ENCODE measurements at places on chromosomes 16 and 17.

DNA sequence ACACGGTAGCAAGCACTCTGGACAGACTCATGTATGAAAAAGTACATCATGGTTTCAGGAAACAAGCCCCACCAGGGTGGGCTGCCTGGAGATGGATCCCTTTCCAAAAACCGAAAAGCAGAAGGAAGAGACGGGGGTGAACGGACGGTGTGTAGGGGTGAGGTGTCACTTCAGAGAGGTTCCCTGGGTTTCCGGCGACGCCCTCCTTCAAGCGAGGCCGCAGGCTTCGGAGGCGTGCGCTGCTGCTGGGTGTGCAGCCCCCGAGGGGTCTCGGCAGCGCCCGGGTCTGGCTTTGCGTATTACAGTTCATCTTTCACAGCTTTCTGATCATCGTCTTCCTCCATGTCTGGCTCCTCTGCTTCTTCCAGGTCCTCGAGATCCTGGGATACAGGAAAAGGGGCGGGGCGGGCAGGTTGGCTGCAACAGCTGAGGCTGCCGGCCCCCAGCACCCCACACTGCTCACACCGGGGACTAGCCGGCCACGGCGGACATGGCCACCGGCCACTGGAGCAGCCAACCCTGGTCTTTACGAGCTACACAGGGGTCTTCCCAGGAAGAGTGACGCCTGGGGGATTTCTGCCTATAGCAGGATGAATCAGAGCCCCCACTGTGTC, 9.0 kb upstream of the PPP1R27 start:
- no peak for DNase-seq

DNA sequence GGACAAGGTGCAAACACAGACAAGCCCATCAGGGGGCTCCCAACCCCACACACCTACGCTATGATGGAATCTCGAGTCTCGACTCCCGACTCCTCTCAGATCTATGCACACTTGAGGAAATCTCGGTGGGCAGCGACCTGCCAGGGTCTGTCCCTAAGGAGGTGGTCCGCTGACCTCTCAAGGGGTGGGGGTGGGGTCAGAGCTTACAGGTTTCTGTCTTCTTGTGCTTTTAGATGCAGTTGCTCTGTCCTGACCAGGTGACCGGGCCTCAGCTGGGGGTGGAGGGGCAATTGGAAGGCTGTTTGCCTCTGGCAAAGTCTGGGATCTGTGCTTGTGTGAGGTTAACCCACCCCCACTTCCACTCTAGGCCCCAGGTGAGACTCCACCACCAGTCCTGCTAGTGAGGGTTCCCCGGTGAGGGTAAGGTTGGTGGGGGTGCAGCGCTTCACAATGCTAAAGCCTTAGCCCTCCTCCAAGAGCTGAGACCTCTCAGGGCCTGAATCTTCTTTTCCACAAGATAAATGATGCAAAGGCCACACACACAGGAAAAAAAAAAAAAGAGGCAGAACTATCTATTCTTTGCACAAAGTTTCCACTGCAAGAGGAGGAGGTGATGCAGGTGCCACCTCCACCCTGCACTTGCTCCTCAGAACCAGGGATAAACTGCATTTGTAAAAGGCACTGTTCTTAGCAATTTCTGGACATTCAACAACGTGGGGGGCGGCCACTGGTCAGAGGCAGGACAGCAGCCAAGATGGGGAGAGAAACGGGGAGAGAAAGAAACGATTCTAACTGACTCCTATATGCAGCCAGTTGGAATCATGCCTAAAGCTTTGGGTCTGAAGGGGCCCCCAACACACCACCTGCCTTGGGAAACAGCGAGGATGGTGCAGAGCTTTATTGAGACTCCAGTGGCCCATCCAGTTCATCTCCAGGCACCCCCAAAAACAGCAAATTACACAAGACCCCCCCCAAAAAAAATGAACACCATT, 4.1 kb downstream of the CISD3 start:
- no peak for DNase-seq

DNA sequence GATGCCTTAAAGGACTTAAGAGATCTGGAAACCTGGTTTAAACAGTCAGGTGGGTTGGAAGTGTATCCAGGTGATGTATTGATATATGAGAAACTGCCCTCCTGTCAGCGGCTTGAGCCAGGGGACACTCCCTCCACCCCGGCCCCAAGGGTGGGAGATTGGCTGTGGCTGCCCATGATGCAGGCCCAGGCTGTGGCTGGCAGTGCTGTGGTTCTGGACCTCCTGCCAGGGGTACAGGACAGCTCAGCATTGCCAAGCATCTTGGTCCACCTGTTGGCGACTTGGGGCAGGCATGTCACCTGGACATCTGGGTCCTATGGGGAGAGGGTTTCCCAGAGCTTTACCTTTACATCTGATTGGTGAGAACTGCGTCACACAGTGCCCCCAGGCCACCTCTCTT, 201.0 kb downstream of the SPECC1 start:
- DNase-seq: no peak

- peak; percentile 27 for DNase-seq
Measured at GRCh38 chr16:27169511-27170071, 33.7 kb upstream of the KDM8 start.

DNA sequence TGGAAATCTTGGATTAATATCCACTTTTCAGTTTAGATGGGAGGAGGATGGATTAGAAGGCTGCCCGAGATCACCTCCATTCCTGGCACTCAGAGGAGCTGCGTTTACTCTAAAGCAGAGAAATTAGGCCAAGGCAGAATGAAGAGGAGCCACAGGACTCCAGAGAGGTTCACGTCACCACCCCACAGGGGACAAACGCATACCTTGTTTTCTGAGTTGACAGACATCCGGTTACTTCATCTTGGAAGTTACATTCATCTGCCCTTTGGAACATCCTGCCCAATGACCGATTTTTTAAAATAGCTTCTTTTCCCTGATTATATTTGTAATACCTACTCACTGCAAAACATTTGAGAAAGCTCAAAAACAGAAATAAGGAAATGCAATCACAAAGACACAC, 220.0 kb downstream of the SOX9 start:
- DNase-seq: no peak

DNA sequence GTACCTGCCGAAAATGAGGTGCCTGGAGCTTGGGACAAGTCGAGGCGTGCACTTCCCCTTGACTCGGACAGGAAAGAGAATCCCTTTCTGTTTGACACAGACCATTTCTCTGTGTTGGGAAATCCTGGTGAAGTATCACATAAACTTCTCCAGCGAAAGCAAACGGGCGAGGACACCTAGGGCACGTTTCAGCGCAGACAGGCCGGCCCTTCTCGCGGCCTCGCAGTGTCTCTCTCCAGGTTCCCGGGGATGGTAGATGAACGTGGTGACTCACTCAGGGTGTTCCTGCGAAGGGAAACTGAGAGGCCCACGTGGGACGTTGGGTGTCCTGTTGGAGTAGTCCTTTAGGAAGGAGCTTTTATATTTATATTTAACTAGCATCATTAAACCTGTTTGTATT, 36.3 kb upstream of the ZNF750 start:
- no peak for DNase-seq

- DNase-seq: no peak
Measured at GRCh38 chr16:25433388-25433787, 175.7 kb upstream of the ZKSCAN2 start.

GRCh38 chr17:49524473-49525359, 29.6 kb downstream of the NGFR start:
- no peak for DNase-seq

DNA sequence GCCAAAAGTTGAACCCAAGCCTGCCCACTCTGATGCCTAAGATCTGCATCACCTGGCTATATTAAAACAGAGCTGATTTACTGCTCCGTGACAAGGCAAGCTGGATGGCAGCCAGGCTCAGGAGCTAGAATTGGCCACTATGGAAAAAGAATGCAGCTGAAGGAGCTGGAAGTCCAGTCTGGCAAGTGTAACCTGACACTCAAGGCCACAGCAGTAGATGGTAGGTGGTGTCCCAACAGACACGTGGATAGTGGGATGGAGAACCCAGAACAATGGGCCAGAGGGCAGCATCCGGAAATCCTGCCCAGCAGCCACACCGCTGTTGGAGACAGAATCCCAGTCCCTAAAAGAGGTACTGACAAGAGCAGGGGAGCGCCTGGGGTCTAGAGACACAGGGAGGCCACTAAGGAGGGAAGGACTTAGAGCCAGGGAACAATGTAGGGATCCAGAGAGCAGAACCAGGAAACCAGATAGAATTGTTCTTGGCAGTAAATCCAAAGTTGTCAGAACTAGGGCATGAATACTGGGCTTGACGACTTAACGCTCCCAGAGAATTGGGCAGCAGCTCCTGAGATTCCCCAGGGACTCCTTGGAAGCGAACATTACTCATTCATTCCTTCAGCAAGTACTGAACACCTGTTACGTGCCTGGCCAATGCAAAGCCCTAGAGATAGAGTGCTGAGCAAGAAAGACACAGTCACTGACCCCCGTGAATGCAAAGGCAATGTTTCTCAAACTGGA, 85.7 kb downstream of the CDYL2 start:
- DNase-seq: no peak

GRCh38 chr17:37187262-37187661, 188.5 kb upstream of the C17orf78 start:
- no peak for DNase-seq

DNA sequence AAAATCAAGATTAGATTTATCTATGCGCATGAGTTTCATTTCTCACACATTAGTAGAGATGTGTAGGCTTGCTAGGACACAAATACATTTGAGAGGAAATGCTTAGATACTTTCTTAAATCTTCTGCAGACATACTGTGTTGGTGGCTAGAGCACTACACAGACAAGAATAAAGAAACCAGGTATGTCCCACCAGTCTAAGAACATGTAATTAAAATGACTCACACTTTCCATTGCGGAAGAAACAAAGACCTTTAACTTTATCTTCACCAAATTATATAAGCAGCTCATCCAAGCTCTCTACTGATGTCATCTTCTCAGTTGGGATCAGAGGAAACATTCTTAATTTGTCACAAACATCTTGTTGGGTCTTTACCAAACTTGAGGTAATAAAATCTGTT, 12.5 kb downstream of the GABARAPL2 start:
- DNase-seq: no peak

DNA sequence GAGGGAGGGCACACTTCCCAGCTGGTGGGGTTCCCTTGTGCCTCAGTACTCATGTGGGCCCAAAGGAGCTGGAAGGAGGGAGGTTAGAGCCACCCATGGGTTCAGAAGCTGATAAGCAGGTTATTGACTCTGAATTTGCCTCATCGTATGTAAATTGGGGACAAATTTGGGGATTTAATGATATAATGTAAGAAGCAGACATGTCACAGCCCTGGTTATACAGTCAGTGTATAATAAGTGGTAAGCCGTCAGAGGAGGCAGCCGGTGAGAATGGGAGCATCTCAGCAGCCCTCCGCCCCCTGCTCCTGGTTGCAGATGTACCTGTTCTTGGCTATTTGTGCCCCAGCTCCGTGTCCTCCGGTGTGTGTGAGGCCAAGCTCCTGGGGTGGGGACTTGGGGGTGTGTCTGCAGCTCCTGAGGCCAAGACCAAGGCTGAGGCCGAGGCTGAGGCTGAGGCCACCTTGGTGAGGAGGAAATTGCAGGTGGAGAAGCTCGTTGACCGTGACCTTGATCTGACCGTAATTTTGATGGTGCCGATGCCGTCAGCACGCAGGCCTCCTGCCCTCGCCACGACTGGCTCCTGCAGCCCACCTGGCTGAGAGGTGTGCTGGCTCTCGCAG, 288.1 kb downstream of the SEC14L1 start:
- no peak for DNase-seq

DNA sequence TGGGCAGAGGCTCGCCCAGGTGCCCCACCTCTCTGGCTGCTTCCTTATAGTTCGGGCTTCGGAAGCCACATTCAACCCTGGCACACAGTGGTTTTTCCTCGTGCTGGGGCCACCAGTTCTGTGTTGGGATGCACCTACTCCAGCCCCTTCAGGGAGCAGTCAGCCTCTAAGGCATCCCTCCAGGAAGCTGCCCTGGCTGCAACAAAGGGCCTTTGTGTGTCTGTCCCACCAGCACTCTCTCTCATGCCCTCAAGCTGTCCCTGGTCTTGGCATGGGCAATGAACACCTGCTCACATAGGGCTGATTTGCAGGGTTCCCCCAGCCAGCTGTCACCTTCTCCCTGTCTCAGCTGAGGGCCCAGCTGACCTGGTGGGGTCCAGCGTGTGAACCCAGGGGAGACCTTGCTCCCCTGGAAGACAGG, 754 bp upstream of the NOXO1 start:
- peak; percentile 41 for DNase-seq

DNA sequence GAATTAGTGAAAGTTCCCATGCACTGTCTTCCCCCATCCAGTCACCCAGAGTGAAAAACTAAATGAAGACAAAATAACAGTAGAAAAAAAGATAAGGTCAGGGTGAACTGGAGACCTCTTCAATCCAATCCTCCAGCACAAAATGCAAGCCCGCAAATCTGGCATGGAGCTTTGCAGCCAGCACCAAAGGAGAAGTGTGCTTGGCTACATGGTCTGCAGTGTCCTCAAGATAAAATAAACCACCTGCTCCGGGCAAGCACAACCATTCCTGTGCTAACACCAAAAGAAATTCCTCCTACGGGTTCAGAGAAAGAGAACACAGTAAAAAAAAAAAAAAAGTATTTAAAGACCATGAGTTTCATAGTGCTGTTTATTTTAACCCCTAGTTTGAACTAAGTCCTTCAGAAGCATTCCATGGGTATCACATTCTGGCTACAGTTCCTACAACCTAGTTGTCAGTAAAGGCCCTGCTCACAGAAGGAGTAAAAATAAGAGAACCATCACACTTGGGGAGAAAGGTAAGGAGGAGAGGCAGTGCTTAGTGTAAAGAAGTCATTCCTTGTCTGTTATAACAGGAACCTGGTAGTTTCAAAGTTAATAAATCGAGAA, 109.1 kb downstream of the GAS7 start:
- DNase-seq: no peak

- no peak for DNase-seq
Measured at GRCh38 chr16:4966736-4967453, 8.8 kb downstream of the SEC14L5 start.

GRCh38 chr17:56290802-56291118, 137.5 kb downstream of the ANKFN1 start:
- DNase-seq: no peak

- DNase-seq: no peak
Measured at GRCh38 chr17:77022766-77023165, 118.0 kb upstream of the SEC14L1 start.

DNA sequence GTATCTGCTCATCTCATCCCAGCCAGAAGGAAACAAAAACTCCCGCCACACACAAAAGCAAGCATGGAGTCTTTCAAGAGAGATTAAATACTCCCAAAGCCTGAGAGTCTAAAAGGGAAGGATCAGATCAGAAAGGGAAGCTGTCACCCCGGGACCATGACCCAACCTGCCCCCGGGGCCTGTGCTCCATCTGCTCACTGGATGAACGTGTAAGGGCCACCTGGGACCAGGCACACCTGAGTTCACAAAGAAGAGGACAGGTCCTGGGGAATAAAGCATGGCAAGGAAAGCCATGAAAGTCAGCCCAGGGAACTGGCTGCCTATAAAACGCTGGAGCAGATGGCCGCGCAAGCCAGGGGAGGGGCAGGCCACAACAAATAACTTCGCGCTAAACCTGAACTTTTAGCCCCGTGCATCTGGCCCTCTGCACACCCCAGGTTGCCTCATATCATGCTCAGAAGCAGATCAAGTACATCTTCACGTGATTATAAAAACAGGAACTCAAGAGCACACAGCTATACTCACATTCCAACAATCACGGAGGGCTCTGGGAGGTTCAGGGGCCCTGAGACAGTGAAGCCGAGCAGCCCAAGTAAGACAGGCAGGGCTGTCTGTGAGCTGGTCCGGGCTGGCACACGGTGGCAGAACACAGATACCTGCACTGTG, 3.4 kb downstream of the TMEM11 start:
- DNase-seq: no peak
